ENCODE measurements at places on chromosomes 7 and 10.

GRCh38 chr7:156438011-156438410 is 202.6 kb upstream of the RNF32 start:
- DNase-seq = no peak

DNA sequence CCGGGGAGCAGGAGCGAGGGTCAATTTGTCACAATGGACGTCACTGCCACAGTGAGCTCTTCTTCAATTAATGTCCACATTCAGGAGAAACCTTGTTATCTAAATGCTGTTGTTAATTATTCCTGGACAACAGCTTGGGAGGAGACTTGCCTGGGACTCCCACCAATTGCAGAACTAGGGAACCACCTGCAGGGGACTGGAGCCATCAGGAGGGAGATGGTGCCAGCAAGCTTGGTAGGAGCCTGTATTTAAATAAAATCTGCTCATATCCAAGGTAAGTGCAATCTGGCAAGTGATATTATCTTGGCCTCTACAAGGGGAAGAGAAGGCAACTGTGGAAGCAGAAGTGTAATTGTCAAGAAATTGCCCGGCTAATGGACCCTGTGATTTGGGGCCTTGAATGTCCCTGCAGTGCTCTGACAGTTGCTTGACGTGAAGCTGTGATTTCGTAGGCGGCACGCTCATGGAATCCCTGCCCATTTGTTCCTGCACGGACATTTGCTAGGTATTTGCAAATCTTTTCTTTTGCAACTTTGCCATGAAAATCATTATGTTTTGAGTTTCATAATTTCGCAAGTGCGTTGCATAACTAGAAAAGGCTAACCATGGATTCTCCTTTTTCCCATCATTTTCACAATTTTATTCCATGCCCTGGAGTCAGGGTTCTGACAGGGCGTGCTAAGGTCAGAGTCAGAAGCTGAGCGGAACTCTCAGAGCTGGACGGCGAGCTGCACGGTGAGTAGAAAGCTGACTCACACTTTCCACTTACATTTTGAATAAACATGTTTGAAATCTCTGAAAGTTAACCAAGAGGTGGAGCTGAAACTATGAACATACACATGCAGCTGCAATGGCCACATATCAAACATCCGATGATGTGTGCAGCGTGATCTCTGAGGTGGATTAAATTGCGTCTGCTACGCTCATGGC is 84.9 kb upstream of the TCERG1L start:
- peak; percentile 6 for DNase-seq

- peak; percentile 72 for DNase-seq
Observed at GRCh38 chr10:12707461-12708185, 293.9 kb downstream of the CCDC3 start.

DNA sequence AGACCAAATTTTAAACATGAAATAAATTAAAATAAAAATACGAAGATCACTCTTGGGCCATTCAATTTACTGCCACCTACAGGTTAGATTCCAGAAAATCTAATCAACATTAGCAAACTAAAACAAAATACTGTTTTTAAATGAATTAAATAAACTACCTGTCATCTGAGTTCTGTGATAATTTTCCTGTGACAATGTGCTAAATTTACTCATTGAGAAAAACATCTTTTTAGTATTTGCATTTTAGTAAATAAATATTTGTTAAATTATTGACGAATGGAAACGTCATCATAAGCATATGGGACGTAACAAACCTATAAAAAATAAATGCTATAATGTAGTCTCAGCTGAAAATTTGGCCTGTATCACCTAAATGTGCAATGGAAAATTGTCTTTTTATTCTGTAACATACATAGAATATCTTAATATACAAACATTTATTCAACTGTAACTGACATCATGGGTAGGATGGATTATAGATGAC is 72.1 kb downstream of the ITGB8 start:
- DNase-seq = no peak

GRCh38 chr7:93228302-93228701 is 2.0 kb upstream of the HEPACAM2 start:
- peak; percentile 34 for DNase-seq

DNA sequence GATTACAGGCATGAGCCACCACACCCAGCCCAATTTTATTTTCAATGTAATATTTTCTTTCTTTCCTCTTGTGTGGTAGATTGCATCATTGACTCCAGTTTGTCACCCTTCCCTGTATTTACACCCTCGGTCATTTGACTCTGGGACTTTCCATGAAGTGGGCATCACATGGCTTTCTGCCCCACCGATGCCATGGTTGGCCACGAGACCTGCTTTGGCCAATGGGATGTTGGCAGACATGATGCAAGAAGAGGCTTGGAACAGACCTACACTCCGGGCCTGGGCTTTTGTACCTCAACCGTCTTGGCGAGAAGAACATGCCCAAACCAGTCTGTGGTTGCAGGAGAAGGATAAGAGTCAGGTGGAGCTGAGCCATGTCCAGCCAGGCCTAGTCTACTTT is 38.8 kb upstream of the CACUL1 start:
- no peak for DNase-seq

- DNase-seq = no peak
Observed at GRCh38 chr10:45612741-45613140, 59.8 kb downstream of the ZFAND4 start.

DNA sequence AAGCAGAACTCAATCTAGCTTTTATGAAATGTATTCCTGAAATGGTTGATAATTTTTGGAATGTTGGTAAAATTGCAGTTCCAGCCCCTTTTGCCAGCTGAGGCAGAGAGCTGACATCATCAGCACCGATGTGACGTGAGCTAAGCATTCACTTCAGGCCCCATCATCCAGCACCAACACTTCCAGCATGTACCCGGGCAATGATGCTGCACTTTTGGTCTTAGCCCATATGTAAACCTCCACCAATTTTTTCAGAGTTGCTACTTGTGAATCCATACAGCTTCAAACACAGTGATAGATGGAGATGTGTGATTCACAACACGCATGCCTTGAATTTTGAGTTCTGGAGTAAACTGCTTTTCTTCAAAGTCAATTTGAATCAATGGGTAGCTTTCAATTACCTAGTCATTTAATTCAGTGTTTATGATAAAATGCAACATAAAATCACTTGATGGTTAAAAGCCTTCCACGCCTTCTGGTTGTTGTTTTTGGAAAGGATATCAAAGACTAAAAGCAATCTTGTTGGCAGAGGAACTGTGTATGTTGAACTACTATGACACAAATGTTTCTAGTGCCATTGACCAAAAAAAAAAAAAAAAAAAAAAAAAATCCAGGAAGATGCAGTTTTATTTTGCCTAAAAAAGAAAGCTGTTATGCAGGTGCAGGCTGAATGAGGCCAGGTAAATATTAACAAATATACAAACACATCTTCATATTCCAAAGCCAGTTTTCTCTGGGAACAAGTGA is 73.9 kb downstream of the NRP1 start:
- no peak for DNase-seq

DNA sequence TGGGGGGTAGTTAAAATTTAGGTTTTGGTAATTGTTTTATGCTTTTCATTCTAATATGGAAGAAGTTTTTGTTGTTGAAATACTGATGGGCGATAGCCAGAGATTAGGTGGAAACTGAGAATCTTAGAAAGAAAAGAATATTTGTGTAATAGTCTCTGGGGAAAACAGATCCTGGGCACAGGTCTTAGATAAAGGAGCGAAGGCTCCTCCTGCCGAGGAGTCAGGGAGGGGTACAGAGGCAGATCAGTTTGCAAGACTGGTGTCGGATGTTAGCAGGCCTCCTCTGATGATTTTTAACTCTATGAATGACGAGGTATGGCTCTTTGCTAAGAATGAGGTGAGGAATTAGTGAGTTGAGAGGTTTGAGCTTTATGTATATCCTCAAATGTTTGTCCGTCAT is 339.7 kb downstream of the HGF start:
- DNase-seq = no peak

- no peak for DNase-seq
Observed at GRCh38 chr7:157669768-157670351, 333.1 kb downstream of the DNAJB6 start.

DNA sequence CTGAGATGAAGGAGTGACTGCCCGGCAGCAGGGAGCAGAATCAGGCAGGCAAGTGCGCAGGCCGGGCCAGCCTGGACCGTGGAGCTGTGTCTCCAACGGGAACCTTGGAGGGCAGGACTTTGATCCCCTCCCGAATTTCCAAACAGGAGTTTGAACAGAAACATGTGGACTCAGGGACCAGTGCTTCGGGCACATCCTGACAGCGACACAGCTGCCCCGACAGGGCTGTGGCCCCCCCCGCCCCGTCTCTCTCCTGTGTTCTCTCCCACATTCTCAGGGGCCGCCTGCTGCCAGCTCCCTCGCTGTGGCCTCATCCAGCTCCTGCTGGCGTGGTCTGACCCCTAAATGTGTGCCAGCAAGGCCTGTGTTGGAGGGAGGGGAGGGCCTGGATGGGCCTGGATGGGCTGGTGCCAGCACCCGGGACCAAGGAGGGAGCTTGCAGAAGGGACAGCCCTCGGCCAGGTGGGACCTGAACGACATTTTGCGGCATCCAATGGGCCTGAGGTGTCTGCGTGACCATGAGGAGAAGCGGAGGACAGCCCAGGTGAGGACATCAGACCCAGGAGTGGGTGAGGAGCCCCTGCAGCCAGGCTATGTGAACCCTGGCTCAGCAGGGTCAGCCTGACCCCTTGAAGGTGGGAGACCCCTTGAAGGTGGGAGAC is 222.9 kb downstream of the DNAJB6 start:
- DNase-seq = no peak

DNA sequence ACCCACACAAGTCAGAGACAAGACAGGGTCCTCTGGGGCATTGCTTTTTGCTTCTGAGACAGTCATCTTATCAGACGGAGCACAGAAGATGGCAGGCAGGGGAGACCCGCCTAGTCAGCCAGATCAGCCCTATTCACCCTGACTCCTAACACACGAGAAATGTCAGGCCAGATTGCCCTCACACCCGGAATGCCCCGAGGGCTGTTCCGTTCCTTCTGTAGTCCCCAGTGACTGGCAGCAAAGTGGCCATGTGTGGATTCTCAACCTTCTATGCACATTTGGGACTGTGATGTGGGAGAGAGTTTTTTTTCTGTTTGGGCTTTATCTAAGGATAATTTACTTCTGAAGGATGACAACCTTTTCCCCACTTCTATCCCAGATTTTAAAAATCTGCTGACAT is 35.5 kb upstream of the TBX20 start:
- DNase-seq = no peak

DNA sequence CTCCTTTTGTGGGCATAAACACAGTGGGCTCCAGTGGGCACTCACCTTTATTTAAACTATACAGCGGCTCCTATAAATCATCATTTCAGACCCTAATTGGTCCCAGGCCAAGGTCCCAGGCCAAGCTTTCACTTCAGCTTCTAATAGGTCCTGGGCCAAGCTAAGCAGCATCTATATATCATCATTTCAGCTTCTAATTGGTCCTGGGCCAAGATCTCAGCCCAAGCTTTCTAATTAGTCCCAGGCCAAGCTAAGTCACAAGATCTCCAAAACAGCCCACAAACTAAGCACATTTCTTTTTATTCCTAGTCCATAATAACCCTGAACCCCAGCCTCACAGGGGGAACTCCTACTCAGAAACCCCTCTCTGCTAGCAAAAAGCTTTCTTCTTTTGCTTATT is 47.1 kb downstream of the ZNF680 start:
- no peak for DNase-seq

GRCh38 chr10:98613446-98613845 is 166.7 kb upstream of the HPS1 start:
- DNase-seq = no peak

GRCh38 chr7:55044791-55045190 is 26.0 kb downstream of the EGFR start:
- DNase-seq = no peak

GRCh38 chr7:2645274-2645868 is 13.6 kb downstream of the TTYH3 start:
- no peak for DNase-seq

- no peak for DNase-seq
Observed at GRCh38 chr7:28136885-28137284, 43.7 kb downstream of the JAZF1 start.

- no peak for DNase-seq
Observed at GRCh38 chr7:38694326-38694725, 63.2 kb upstream of the AMPH start.

Data from stromal cell of bone marrow (primary cell).